ENCODE measurements at places on chromosomes 6 and 20.

- DNase-seq, result no peak
Measured at GRCh38 chr6:15985379-15985959, 143.4 kb upstream of the MYLIP start.

GRCh38 chr6:106746652-106747051, 117.3 kb downstream of the QRSL1 start:
- DNase-seq, result peak; percentile 94

GRCh38 chr20:20624914-20625313, 87.5 kb downstream of the RALGAPA2 start:
- no peak for DNase-seq

- peak; percentile 76 for DNase-seq
Measured at GRCh38 chr6:119148098-119148824, 69.8 kb upstream of the FAM184A start.

- no peak for DNase-seq
Measured at GRCh38 chr20:11376420-11376819, 541.3 kb upstream of the BTBD3 start.

All from HT1080 (cell line).